ENCODE measurements at places on chromosomes 16 and 17.
A peak's percentile ranks its signal among the peaks of the same experiment; 100 is the strongest.

- no peak for DNase-seq
Measured at GRCh38 chr17:46831573-46832330, 13.3 kb upstream of the WNT3 start.

DNA sequence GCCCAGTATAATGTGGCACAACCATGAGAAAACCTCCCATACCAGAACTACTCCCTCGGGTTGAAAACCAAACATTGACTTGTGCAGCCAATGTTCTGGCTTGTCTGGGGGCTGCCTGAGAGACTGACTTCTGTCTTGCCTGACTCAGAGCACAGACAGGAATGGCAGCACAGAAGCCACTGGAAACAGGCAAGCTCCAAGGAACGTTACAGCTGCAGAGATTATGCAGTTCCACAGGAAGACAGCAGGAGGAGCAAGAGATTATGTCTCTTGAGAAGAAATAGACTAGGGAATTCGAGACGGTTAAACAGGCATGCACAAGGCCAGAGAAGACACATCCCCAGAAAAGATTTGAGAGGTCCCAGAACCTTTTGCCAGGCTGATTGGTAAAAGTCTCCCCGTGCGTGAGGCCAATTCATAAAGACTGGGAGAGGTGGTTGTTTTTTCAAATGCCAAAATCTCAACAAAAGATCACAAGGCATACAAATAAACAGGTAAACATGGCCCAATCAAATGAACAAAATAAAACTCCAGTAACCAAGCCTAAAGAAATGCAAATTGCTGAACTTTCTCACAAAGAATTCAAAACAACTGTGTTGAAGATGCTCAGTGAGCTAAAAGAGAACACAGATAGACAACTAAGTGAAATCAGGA lies 90.6 kb upstream of the CDH5 start:
- DNase-seq, result no peak

GRCh38 chr16:66604376-66605176 lies at the start of gene CMTM3:
Gene CMTM3 (plus strand): TSS chr16:66604704. CDS start chr16:66604806, 102 bp downstream.
- DNase-seq, result peak; percentile 70

- DNase-seq, result no peak
Measured at GRCh38 chr16:66376577-66377305, 10.2 kb downstream of the CDH5 start.

DNA sequence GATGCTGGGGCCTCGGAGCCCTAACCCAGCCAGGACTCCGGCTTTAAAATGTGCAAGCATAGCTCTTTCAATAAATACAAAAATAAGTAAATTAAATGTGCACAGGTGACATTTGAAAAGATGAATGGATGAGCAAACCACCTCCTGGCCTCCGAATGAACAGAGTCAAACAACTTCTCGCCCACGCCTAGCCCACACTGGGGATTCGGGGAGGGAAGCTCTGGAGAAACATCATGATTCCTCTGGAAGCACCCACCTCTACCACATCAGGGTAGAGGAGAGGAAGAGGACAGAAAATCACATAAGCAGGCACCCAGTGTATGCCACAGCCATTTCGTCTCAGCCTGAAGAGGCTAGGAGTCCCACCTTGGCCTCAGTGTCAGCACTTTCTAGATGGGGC lies 105.8 kb downstream of the SDK2 start:
- DNase-seq, result no peak

GRCh38 chr16:31181102-31181830 lies 1.3 kb downstream of the FUS start:
- DNase-seq, result no peak

GRCh38 chr17:72426948-72427760 lies 306.3 kb downstream of the SOX9 start:
- no peak for DNase-seq

GRCh38 chr17:1089915-1090314 lies 89.9 kb downstream of the ABR start:
- DNase-seq, result no peak

Measured in stimulated activated CD4-positive, alpha-beta T cell treated with anti-CD3 and anti-CD28 coated beads, Interleukin-15, amount 100 ng/mL, for 1 hour (primary cell).